ENCODE measurements at places on chromosomes 1 and 21.

DNA sequence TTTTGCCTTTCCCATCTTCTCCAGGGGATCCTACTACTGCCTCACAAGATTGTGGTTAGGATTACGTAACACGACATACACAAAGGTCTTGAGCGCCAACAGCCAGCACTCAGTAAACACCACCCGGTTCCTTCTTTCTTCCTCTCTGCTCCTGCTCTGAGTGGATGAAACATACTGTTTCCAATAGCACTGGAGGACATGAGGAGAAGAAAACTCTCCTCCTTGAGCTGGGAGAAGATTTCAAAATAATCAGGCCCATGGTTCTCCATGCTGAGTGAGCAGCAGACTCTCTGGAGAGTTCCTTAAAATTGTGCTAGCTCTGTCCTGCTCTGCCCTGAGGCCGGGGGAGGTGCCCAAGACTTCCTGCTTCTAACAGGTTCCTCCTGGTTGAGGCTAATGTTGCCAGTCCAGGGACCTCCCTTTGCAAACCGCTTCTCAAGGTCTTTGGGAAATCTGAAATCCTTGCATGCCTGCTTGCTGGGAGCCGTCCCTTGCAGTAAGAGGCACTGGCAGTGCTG lies 29.4 kb upstream of the MX1 start:
- no peak for DNase-seq

DNA sequence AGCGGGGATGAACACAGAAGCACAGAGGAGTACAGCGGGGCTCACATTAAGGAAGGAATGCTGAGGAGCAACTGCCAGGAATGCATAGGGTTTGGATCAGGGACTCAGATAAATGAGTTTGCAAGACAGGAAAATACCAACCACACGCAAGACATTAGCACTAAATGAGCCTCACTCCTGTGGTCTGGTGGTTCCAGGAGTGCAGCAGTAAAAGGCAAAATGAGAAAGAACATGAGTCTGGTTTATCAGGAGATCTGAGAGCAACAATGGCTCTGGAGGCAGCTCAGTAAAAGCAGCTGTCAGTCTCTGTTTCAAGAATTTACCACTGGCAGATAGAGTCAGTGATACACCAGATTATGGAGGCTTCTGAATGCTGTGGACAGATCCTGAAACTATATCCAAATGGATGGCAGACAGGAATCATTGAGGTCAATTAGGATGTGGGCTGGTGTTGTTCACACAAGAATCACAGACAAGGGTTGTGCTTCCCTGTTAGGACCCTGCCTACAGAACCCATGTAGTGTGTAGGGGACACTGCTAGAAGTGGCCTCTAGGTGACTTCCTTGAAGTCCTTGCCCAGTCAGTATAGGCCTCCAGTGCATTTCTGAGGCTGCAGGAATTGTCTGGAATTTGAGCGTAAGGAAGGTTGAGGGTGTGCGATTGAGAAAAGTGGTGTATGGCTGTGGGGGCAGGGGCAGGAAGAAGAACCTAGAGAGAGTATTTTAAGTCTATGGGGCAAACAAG lies 50.3 kb downstream of the CASQ2 start:
- no peak for DNase-seq

GRCh38 chr1:221794079-221794670 lies 52.3 kb upstream of the DUSP10 start:
- DNase-seq = no peak

DNA sequence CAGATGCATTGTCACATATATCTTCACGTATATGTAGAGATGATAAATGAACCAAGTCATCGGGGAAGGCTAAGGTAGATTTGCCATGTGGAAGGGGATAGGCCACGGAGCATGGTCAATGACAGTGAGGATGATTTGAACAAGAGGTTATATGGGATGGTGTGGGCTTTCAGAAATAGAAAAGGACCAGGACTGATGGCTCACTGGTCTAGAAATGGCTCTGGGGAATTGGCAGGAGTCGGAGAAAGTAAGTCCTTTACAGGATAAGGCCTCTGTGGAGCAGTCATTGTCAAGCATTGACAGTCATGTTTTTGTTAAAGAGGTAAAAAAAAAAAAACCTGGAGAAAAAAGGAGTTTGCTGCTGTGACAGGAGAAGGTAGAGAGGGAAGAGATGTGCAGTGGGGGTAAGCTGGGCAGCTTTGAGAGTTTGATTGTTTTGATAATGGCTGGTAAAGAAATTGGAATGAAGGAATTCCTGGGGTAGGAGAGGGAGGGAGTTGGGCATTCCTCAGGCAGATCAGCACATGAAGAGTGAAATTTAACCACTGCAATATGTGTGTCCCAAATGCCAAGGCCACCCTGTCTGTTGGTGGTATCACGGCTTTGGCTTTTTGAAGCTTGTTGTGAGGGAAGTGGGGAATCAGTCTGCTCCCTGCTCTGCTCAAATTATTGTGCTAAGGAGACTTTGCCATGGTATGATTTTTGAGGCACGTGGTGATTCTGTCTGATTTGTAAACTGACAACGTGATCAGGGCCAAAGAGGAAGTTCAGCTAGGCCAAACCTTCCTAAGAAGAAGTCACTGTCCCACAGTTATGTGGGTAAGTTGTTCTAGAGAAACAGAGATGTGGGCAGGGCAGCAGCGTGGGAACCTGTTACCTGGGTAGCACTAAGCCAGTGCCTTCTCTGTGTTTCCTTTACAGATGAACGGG lies 26.0 kb downstream of the MACF1 start:
- DNase-seq = no peak

DNA sequence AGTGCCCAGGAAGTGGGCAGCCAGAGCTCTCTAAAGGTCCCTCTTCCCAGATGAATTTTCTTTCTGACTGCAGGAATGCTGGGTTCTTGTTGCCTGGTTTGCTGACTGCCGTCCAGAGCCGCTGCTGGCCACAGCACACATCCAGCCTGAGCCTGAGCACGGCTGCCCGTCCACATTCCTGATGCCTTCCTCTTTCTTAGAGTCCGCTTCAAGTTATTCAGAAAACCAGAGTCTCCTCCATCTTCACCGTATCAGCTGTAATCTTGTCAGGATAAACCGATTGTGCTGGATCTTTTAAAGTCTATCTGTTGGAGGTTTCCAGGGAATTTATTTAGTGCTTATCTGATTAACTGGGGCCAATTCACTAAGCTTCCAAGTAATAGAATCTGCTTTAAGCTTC lies 84.8 kb upstream of the BCAR3 start:
- no peak for DNase-seq

DNA sequence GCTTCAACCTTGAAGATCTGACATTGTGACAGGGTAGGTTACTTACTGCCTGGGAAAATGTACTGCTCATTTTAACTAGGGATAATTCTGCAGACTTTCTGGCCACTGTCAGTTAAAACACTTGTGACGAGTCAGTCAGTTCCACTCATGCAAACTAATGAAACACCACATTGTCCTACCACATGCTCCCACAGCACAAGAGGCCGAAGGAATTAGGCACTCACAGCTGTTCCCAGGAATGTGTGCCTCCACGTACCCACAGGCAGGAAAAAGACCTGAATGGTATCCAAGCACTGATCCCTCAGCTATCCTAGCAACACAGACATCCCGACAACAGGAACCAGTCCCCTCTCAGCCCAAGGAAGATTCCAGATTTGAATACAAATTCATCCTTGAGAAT lies 12.3 kb downstream of the BCAR3 start:
- DNase-seq = no peak

DNA sequence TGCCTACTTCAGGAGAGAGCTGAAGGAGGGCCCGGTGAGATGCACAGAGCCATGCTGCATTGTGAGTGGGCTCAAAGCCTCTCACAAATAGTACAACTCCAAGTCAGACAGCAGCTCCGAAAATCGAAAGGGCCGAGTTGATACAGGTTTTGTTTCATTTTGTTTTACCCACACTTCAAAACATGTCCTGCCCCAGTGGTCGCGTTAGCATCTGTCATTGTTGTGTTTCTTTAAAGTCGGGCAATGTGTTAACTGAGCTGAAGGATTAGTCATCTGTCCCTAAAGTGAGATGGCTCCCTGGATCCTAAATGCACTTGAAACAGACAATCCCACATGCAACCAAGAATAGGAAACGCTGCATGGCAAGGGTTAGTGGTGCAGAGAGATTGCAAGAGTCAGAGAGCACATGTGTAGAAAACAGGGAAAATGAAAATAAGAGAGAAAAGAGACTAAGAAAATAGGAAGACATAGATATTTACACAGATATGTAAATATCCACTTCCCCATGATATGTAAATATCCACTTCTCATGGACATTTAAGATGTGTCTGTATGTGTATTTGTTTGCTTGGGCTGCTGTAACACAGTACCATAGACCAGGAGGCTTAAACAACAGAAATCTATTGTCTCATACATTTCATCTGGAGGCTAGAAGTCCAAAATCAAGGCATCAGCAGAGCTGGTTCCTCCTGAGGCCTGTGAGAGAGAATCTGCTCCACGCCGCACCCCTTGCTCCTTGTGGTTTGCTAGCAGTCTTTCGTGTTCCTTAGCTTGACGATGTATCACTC lies 131.4 kb upstream of the RAB4A start:
- DNase-seq = no peak

DNA sequence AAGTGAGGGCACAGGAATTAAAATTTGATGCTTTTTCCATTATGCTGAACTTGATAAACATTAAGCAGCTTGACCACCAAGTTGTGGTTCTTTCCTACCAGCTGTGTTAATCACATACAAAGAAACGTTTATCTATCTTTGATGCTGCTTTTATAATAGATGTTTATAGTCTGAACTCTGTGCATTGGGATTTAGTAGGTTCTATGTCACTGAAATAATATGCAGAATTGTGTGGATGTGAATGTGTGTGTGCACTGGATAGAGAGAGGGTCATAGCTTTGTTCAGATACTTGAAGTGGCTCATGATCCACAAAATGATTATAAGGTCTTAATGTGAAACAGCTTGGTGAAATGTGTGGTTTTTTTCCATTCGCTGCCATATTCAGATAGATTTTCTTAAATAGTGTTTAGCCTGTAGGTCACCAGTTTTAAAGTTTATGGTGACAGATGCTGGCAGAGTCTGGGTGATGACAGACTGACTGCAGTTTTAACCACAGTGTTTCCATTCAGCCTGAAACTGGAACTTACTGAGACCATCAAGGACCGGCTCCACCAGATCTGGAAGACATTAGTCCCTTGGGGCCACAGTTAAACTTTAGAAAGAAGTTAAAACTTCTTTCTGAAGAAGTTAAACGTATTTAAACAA lies 10.2 kb downstream of the DDI2 start:
- no peak for DNase-seq

GRCh38 chr1:222828939-222829338 lies 14.1 kb downstream of the DISP1 start:
- no peak for DNase-seq

GRCh38 chr1:94951509-94952208 lies 24.7 kb upstream of the CNN3 start:
- no peak for DNase-seq

DNA sequence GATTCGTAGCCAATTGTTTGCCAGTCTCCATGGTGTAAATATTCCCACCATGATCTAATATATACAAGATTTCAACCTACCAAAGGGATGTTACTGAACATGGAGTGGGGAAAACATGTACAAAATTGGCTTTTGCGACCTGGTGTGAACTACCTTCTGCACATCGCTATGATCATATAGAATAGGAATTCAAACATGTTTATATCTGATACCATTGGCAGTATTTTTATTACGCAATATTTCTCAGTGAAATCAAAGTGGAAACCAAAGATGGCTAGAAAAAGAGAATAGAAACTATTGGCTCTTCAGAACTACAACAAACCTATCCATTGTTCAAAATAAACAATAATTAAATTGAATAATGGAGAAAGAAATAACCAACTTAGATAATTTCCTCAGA lies 285.1 kb downstream of the TPR start:
- no peak for DNase-seq

- DNase-seq = no peak
These were observed at the start of gene PDE4B for GRCh38 chr1:65792669-65793358. PDE4B (plus strand) TSS chr1:65792895.

DNA sequence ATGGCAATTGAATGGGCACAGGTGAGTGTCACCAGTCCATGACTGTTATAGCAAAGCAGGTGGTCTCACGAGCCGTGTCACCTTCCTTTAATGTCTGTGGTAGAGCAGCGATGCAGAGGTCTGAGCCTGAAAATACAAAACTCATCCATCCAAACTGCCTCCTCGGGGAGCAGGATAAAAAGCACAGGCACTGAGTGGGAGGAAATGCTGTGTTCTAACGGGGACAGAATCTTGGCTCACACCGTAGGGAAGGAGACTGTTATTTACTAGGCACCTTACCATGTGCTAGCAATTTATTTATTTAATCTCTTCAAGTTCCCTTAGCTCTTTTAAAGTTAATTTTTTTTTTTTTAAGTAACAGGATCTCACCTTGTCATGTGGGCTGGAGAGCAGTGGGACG lies 1.2 kb downstream of the ASCL5 start:
- DNase-seq = no peak

- DNase-seq = no peak
These were observed 79.5 kb upstream of the CSF3R start for GRCh38 chr1:36562181-36562685.

- DNase-seq = no peak
These were observed 79.3 kb upstream of the DIRAS3 start for GRCh38 chr1:68129536-68130250.

All from activated naive CD4-positive, alpha-beta T cell treated with anti-CD3 and anti-CD28 coated beads, Interleukin-2, amount 50 U/mL, for 72 hours (primary cell).